ENCODE measurements at places on chromosomes 3 and 15.

GRCh38 chr15:96276438-96277210 lies 53.9 kb upstream of the NR2F2 start:
- no peak for DNase-seq

GRCh38 chr3:179933914-179934313 lies 102.8 kb downstream of the PEX5L start:
- DNase-seq = no peak

DNA sequence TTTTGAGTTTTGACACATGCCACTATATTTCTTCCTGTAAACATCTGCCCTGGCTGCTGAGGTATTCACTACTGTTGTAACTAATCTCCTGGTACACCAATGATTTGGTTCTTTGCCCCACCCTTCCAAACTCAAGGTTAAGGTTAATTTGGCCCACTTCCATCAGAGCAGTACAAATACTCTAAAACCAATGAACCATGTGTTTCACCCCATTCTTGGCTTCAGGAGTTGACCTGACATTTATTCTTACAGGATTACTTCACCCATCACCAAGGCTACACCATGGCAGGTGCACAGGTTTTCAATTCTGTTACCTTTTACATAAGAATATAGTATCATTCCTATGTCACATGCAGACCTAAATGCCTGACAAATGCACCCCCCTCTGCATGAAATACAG lies 1179.9 kb downstream of the ZPLD1 start:
- DNase-seq = no peak

- DNase-seq = no peak
These were observed 112.1 kb downstream of the TNIK start for GRCh38 chr3:171348121-171348520.

GRCh38 chr3:30668051-30668609 lies 61.7 kb downstream of the TGFBR2 start:
- DNase-seq = no peak

- DNase-seq = no peak
These were observed 342.1 kb downstream of the NR2F2 start for GRCh38 chr15:96672629-96673028.

DNA sequence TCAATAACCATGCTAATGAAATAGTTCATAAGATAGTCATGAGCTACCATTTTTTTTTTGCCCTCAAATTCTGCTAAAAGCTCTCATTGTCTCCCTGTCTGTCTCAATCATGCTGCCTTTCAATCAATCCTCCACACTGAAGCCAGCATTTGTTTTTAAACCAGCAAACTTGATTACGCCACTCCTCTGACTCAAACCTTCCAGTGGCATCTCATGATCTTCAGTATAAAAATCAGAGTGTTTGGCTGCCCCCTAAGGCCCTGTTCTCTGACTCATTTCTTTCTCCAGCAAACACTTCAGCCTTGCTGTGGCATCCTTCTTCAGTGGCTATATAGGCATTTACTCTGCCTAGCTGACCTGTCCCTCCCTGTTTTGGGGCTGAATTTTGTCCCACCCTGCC lies 36.0 kb upstream of the EOMES start:
- DNase-seq = no peak

GRCh38 chr3:31247850-31248562 lies 284.7 kb upstream of the STT3B start:
- DNase-seq = peak; percentile 84

GRCh38 chr15:74788042-74788682 lies 6.3 kb downstream of the CSK start:
- DNase-seq = no peak

DNA sequence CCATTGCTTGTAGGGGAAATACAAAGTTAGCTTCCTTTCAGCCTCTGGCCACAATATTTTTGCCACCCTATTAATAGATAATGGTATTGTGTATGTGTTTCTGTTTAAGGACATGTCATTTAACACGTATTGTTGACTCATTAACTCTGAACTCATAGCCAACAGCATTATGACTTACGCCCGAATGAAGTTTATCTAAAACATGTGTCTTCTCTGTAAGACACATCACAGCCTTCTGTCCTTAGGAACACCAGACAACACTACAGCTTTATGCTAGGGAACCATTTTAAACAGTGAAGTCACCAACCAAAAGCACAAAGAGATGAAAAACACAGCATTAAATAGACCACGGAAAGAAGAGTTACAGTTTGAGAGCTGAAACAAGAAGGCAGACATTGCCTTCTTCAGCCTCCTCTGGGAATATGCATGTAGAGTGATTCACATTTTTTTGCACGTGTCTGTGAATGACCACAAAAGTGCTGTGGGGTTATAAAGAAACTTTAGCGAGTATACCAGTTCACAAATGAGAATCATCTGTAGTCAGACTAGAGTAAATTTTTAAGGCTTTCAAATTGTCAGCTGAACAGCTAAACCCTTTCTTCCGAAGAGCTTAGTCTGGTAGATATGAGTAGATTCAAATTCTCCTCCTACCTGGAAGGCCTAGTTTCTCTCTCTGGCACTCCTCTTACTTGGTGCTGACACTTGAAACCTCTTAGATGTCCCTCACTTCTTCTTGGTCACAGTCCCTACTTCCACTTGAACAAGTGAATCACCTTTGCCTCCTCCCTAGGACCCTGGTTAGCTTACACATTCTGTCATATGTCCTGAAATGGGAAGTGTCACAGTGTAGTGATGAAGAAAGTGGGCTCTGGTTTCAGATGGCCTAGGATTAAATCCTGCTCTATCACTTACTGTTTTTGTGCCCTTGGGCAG lies 32.2 kb downstream of the MCTP2 start:
- no peak for DNase-seq

DNA sequence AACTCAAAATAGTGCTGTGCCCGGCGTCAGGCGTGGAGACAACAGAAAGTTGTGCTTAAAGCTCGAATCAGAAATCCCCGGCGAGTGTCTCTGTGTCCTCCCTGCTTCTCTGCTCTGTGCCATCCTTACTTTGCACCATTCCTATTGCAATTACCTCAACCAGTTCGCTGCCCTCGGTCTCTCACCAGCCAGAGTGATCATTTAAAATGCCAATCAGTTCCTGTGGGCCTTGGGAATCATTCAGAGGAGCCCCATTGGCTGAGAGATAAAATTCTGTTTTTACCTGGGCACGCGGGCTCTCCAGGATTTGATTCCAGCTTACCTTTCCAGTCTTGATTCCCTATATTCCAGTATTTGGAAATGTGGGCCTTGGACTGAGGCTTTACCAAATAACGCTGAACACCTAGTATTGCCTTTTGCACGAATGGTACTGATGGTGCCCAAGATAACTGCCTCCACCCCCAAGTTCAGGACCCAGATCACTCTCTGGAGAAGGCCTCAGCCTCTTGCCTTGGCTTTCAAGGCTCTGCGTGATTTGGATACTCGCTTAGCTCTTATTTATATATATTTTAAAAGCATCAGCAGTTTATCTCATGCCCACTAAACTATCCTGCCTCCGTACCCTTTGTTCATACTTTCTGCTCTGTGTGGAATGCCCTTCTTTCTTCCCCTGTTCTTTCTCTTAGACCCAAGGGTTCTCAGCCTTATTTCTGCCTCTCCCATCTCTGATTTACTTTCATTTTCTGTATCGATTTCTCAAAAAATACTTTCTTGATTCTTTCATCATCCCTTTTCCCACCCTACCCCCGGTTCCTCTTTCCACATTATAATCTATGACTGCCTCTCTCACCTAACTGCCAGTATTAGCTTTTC lies 863 bp downstream of the PSMA4 start:
- DNase-seq = no peak

GRCh38 chr3:156551261-156551660 lies 3.7 kb downstream of the SSR3 start:
- no peak for DNase-seq

GRCh38 chr15:85927931-85928537 lies 133.3 kb upstream of the KLHL25 start:
- DNase-seq = no peak

DNA sequence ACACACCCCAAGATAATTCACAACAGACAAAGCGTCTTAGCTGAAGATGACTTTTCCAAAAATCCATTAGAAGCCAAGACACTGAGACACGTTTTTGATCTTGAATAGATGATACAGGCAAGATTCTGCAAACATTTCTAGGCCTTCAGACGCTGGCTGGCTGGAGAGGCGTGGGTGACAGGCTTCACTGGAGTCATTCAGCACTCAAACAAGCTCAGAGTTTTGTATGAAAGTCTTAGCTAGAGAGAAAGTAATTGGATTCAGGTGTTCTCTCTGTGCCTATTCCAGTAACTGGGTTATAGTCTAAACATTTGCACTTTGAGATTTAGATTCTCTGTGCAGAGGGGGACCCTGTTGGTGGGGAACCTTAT lies 147.7 kb upstream of the BHLHE40 start:
- DNase-seq = no peak

GRCh38 chr3:123261666-123262065 lies 59.9 kb downstream of the SEC22A start:
- no peak for DNase-seq

GRCh38 chr3:132161608-132162007 lies 126.8 kb upstream of the CPNE4 start:
- no peak for DNase-seq

- peak; percentile 24 for DNase-seq
These were observed 332.1 kb downstream of the ARRDC4 start for GRCh38 chr15:98292442-98293240.

GRCh38 chr3:195905970-195906864 lies 2.1 kb downstream of the TNK2 start:
- DNase-seq = peak; percentile 3

DNA sequence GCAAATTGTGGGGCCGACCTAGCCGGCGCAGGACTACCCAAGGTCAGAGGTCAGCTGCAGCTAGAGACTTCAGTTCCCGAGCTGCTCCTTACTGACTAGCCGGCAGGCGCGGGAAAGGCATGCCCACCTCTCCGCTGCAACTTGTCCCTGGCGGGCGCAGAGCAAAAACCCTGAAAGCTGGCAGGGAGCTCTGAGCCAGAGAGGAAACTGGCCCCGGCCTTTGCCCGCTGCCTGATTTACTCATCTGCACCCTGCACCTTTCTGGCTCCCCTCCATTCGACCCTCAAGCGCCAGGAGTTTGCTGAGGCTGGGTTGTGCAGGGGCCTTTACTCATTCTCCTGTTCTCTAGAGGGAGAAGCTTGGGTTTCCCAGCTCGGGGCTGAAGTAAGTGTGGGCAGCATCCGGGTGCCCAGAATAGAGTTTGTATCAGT lies 1.5 kb downstream of the ZIC4 start:
- no peak for DNase-seq

Data from NCI-H748 treated with DMSO at 0.1 percent for 48 hours (cell line).